ENCODE measurements at places on chromosomes 7 and 10.

DNA sequence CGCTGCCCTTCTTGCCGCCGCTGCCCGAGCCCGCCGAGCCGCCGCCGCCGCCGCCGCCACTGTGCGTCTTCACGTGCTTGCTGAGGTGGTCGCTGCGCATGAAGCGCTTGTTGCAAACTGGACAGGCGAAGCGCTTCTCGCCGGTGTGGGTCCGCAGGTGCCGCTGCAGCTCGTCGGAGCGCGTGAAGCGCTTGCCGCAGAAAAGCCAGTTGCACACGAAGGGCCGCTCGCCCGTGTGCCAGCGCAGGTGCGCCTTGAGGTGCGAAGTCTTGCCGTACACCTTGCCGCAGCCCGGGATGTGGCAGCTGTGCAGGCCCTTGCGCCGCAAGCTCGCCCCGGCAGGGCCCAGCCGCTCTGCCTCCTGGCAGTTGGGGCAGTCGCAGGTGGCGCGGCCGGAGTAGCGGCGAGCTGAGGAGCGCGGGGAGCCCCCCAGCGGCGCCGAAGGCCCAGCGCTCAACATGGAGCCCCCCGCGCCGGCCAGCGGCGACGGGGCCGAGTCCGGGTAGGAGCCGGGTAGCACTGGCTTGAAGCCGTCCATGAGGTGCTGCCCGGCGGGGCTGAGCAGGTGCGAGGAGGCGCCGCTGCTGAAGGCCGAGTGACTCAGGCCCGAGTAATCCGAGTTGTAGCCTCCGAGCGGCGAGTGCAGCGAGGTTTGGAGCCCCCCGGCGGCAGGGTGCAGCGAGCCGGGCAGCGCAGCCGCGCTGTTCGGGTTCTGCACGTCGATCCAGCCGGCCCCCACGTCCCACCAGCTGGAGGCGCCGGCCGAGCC lies 2.1 kb downstream of the SP8 start:
- no peak for DNase-seq

DNA sequence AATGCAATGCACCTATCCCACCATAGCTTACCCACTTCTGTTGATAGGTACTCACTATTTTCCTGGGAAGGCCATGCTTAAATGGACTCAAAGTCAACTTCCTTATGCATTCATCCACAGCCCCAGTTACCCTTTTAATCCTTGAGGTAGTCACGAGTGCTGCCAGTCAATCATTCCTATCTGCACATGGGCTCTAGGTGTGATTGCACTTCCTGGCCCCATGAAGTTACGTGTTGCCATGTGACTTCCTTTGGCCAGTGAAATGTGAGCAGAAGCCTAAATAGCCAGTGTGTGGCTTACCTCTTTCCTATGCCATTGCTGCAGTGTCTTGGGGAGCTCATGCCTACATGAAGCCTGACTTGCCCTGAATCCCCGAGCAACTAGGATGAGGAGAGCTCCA lies 23.5 kb upstream of the EIF5AL1 start:
- no peak for DNase-seq

DNA sequence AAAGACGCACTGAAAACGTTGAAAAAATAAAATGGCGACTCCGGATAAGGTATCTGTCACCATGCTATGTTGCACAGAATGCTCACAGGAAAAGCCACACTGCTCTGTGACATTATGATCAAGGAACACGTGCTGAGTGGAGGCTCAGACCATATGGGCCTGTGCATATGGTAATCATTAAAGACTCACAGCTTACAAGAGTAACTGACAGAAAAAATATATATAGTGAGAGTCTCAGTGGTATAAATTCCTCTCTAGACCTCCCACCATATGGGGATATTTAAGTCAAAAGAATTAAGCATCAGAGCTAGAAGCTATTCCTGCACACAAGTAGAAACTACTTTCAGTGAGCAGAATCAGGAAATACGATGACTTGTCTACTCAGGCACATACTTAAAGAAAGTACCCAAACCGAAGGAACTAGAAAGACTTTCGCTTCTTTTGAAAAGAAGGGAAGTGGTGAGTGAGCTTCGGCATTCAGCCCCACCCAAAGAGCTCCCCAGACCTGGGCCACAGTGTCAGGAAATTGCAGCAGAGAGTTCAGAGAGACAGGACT lies 65.1 kb upstream of the MPP7 start:
- DNase-seq, result no peak

DNA sequence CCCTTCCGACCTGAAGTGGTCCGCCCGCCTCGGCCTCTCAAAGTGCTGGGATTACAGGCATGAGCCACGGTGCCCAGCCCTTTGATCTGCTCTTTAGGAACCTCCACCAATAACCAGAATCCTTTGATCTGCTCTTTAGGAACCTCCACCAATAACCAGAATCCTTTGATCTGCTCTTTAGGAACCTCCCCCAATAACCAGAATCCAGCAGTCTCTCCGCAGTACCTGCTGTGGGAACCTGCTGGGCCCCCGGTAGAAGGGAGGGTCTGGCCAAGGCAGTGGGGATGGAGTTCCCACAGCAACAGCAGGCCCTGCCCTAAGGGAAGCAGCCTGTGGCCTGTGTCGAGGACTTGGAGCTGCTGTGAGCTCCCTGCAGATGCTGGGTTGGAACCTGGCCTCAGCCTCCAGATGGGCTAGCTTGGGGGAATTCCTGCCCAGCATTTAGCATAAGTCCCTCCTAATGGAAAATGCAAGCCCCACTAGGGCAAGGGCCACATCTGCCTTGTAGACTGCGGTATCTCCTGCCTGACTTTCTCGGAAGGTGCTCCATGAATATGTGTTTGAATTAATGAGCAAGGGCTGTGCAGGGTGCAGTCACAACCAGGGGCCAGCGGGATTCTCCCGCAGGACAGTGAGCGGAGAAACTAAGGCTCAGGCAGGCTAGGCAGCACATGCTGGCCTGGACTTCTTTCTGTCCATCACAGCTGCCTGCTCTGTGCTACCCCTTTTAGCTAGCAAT lies 165.8 kb downstream of the UBE2H start:
- no peak for DNase-seq

DNA sequence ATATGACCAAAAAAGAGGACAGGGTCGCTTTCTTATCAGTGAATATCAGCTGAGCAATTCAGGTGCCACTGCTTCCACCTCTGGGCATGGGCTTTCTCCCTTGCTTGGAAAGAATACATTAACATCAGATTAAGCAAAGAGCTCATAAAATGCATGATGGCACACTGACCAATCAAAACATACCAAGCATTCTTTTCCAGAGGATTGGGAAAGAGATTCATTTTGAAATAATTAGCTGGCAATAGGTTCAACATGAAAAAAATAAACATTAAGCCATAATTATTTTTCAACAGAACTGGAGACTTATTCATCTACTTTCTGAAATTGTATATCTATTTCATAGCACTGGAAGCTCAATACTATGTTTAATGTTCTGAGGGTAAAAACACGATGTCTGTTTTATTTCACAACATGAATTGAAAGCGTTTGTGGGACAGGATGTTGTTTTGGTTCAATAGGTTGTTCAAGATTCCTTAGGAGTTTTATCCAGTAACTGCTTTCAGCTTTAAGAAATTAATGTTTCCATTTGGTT lies 53.2 kb downstream of the TFAM start:
- no peak for DNase-seq

DNA sequence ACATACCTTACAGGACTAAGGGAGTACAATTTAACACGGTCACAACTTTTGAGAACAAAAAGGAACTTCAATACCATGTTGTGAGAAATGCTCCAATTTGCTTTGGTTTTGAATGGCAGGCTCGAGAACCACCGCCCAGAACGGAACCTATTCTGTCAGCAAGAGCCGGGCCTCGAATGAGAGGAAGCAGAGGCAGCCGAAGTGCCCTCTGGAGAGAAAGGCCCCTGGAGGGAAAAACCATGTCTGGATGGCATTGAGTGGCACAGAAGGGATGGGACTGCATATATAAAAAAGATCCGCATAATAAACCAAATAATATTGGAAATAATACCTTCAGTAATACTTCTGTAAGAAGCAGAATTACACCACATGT lies 85.6 kb downstream of the CHST15 start:
- DNase-seq, result no peak

GRCh38 chr10:25487266-25487665 lies 312.5 kb downstream of the GPR158 start:
- DNase-seq, result no peak

- DNase-seq, result no peak
Observed at GRCh38 chr7:43394441-43395130, 188.3 kb upstream of the STK17A start.

Data from progenitor cell of endocrine pancreas (in vitro differentiated cells).